ENCODE measurements at places on chromosomes 6 and 20.

- DNase-seq = no peak
Observed at GRCh38 chr20:48805286-48805685, 22.5 kb downstream of the PREX1 start.

DNA sequence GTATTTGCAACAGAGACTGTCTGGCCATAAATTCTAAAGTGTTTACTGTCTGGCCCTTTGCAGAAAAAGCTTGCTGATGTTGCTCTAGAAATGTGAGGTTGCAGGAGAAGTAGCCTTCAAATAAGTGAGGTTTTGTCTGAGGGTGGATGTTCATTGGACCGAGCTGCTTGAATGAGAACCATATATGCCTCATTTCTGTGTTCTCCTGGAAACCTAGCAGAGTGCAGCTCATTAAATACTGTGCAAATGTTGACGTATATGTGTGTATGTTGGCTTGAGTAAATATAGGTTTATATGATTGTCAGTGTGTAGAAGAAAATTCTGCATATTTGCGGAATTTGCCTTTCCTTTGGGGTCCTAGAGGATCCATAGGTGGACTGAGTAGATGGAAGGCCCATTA is 39.0 kb downstream of the CHMP4B start:
- DNase-seq = no peak

GRCh38 chr6:6803180-6803977 is 214.9 kb downstream of the LY86 start:
- DNase-seq = no peak

GRCh38 chr6:170371080-170371479 is 64.5 kb downstream of the FAM120B start:
- DNase-seq = no peak

GRCh38 chr6:152356016-152356415 is 281.1 kb downstream of the SYNE1 start:
- no peak for DNase-seq

- DNase-seq = no peak
Observed at GRCh38 chr20:63967330-63968135, 2.2 kb downstream of the ZNF512B start.

GRCh38 chr6:122791310-122791679 is 2.2 kb downstream of the SMPDL3A start:
- DNase-seq = no peak

DNA sequence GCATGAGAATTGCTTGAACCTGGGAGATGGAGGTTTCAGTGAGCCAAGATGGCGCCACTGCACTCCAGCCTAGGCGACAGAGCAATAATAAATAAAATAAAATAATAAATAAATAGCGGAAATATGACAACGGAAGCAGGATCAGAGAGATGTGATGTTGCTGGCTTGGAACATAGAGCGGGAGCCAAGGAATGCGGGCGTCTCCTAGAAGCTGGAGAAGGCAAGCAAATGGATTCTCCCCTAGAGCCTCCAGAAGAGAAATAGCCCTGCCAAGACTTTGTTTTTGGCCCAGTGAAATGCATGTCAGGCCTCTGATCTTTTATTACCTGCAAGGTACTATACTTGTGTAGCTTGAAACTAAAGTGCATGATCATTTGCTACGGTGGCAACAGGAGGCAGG is 12.4 kb downstream of the KIAA1755 start:
- DNase-seq = no peak

GRCh38 chr20:24935766-24936525 is 13.1 kb upstream of the CST7 start:
- no peak for DNase-seq

DNA sequence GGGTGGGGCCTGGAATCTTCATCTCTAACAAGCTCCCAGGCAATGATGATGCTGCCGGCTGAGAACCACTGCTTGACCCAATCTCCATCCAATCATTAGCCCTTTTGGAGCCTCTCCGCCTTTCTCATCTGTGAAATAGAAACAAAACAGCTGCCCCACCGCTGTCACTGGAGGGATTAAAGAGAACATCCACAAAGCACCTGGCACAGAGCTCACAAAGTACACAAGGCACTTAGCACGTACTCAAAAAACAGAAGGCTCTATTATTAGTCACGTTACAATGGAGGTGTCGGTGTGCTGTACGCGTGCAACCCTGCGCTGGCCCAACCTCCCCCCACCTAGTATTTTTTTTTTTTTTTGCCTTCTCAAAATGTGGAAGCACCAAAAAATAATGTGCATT is 213.5 kb upstream of the ARID1B start:
- peak; percentile 42 for DNase-seq

DNA sequence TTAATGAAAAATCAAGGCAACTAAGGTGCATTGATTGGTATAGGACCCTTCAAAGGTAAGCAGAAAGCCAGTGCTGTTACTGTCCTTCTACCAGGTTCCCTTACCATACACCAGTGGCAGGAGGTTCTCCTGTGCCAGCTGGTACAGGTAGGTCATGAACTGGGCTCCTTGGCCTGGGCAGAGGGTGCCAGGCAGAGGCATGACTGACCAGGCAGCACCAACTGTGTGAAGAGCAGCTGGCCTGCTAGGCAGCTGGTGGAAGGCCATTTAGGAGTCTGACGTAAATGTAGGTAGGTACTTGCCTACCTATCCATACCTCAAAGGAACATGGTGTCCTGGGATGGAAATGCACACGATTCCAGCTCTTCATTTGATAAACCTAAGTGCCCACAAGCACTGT is 23.3 kb downstream of the PCNA start:
- DNase-seq = no peak

GRCh38 chr6:117265410-117266256 is at the start of gene VGLL2:
Gene VGLL2, plus strand, starts transcription at chr6:117265558. Its CDS starts 206 bp downstream, at chr6:117265764.
- DNase-seq = no peak

GRCh38 chr20:49450281-49450721 is 32.2 kb downstream of the KCNB1 start:
- no peak for DNase-seq

GRCh38 chr6:138979813-138980668 is 8.0 kb downstream of the REPS1 start:
- no peak for DNase-seq

DNA sequence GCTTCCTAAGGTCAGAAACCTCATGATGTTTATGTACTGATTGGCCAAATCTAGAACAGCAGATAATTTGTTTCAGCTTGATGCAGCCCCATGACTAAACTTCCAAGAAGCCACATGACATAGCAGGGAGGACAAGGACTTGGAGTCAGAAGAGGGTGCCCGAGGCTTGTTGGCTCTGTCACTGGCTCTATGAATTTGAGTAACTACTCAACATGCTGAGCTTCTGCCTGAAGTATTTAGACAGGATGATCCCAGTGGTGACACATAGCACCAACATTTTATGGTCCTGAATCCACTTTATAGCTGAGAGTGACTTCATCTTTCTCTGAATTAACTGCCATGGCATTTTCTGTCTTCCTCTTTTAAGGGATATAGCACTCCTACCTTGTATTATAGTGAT is 13.5 kb upstream of the TBX18 start:
- no peak for DNase-seq

- DNase-seq = no peak
Observed at GRCh38 chr6:25535632-25536225, 116.3 kb upstream of the SCGN start.

- no peak for DNase-seq
Observed at GRCh38 chr20:2692036-2692885, at the start of gene EBF4. Gene EBF4, plus strand, starts transcription at chr20:2692780. Its CDS starts 866 bp downstream, at chr20:2693646.

GRCh38 chr6:159594750-159595117 is 98.3 kb downstream of the SOD2 start:
- no peak for DNase-seq

- no peak for DNase-seq
Observed at GRCh38 chr6:141532211-141532610, 600.5 kb upstream of the GJE1 start.

GRCh38 chr6:127404594-127405178 is 54.5 kb downstream of the KIAA0408 start:
- DNase-seq = no peak

DNA sequence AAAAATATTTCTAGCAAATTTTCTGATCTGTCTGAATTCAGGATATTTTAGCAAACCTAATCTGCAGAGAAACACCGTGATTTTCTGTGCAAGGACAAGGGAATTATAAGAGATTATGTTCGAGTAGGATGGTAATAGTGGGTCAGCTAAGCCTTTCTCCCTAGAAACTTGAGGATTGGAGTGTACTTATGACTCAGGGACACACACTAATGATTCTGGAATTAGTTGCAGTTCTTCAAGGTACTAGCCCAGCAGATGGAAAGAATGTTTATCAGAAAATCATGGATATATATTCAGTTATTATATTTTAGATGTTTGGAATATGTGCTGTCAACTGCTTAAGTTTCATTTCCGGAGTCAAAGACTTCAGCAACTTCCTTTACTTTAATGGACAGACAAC is 177.1 kb upstream of the MAP3K7 start:
- no peak for DNase-seq

- no peak for DNase-seq
Observed at GRCh38 chr6:43878823-43879495, 108.9 kb downstream of the VEGFA start.

GRCh38 chr20:51511861-51512619 is 30.5 kb downstream of the NFATC2 start:
- DNase-seq = no peak

GRCh38 chr6:35780719-35781118 is at the start of gene CLPSL1:
Gene CLPSL1, plus strand, starts transcription at chr6:35781019. Its CDS starts 92 bp downstream, at chr6:35781111.
- no peak for DNase-seq

- no peak for DNase-seq
Observed at GRCh38 chr6:14086701-14087100, 30.9 kb upstream of the CD83 start.

DNA sequence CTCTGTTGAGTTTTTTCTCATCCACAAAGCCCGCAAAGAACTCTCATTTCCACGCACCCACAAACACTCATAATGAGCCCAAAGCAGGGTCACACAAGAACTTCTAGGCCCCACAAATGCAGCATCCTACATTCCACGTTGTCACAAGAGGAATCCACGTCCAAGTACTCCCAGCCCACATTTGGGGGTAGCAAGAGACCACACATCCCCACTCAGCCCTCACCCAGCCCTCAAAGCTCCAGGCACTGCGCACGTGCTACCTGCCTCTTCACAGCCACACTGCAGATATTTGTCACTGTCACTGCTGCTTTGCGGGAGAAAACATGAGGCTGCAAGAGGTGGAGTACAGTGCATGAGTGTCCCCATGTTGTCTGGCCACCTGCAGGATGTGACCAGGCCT is 187.6 kb upstream of the CDYL start:
- DNase-seq = no peak

DNA sequence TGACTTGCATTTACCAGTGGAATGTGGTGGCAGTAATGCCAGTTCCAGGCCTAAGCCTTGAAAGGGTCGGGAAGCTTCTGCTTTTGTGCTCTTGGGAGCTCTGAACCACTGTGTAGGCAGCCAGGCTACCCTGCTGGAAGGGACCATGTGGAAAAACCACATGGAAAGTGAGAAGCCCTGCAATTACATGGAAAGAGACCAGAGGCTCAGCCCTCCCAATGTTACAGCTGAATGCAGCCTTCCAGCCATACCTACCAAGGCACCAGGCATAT is 14.9 kb upstream of the KCNB1 start:
- DNase-seq = no peak

DNA sequence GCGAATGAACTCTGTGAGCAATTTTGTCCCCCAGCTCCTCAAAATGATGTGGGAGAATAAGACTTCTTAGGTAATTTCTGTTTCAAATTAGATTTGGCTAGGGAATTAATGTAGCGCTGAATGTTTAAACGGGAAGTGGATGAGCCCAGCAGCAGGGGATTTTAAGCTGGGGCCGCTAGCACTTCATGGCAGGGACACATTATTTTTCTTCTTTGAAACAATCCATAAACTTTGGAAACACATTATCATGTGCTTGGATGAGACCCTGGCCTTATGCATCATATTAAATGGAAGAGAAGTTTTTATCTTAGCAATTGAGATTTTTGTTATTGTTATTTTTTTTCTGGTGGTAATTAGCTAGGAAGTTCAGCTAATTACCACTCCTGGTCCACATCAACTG is 74.2 kb upstream of the FUCA2 start:
- DNase-seq = no peak

DNA sequence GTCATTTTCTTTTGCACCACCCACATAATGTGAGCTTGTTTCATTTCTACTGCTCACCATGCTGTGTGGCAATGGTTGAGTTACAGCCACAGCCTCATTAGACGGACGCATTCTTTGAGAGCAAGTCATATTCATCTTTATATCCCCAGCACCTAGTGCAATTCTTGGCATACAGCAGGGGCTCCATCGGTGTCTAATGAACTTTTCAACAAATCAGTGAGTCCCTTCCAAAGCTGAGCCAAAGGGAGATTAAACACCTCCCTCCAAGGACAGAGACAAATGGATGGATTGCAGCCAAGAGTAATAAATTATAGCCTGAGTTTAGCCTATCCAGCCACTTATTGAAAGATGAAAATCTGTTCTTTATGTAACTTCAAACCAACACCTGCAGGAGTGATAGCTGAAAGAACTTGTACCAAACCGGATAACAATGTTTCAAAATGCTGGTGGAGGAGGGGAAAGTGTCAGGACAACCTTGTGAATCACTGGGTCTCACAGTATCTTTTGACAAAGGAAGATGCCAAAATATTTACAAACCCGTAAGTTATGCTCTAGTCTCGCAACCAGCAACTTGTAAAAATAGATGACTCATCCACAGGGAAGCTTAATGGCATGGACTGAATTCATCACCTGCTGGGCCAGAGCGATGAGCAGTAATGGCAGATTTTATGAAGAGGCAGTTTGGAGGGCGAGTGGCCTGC is 139.0 kb downstream of the PXDC1 start:
- DNase-seq = peak; percentile 66

GRCh38 chr6:89361171-89361570 is 8.6 kb upstream of the UBE2J1 start:
- DNase-seq = no peak

GRCh38 chr20:33249456-33249855 is 13.7 kb downstream of the BPIFA1 start:
- no peak for DNase-seq

- no peak for DNase-seq
Observed at GRCh38 chr20:11982955-11983470, 65.3 kb downstream of the BTBD3 start.

- DNase-seq = peak; percentile 44
Observed at GRCh38 chr6:53725791-53726575, 60.4 kb upstream of the KLHL31 start.

DNA sequence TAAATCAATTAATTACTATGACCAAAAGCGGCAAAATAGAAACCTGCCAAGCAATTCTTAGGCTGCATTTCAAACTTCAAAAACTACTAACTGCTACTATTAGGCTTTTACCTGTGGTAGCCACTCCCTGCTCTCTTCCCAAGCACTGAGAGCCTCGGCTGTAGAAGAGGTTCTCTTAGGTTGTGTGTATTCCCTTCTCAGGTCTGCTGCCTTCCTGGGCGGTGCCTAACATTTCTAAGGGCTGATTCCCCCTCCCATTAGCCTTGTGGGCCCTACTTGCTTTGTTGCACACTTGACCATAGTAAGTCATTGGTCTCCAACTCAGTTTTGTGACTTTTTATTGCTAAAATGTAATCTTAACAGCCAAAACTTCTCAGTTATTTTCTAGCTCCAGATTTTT is 146.1 kb upstream of the C6orf118 start:
- DNase-seq = no peak

DNA sequence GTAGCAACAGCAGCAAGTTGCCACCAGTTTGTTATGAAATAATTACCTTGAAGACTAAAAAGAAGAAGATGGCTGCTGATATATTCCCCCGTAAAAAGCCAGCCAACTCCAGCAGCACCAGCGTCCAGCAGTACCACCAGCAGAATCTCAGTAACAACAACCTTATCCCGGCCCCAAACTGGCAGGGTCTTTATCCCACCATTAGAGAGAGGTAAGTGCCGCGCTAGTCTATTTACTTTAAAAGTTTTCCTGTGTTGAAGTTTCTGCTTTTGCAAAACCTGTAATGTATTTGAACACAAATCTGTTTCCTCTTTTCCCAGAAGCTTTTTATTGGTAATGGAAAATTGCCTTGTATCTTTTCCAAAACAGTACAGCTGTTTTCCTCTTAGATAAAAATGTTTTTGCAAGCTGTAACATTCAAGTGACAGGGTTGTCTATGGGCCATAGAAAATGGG is 725 bp downstream of the BTBD3 start:
- DNase-seq = no peak
